ENCODE measurements at places on chromosomes 3 and 15.

DNA sequence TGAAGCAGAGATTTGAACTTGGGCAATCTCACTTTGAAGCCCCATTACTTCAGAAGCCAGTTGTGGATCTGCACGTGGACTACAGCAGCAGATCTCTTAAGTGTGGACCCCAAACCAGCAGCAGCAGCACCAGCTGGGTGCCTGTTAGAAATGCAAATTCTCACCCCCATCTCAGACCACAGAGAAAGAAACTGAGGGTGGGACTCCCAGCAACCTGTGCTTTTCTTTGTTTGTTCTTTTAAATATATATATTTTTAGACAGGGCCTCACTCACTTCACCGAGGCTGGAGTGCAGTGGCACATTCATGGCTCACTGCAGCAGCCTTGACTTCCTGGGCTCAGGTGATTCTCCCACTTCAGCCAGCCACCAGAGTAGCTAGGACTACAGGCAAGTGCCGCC, 53.2 kb downstream of the SLTM start:
- no peak for DNase-seq

GRCh38 chr3:46065294-46065705, 38.0 kb upstream of the XCR1 start:
- DNase-seq, result peak; percentile 76

GRCh38 chr3:65338571-65338970, 650.8 kb upstream of the ADAMTS9 start:
- no peak for DNase-seq

DNA sequence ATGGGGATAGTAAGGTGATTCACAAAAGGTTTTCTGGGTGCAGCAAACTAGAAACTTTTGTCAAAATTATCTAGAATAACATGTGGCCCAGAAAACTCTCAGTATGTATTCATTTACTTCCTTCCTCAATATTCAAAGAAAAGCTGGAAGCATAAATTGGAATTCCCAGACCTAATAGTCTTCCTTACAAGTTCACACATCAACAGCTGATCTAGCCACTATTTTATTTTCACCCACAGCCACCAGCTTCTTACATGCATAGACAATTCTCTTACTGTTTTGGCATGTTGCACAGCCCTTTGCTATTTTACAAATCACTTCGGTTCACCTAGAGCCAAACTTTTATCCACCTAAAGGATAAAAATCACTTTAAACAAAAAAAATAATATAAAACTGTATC, 647.8 kb upstream of the CCDC54 start:
- DNase-seq, result no peak

DNA sequence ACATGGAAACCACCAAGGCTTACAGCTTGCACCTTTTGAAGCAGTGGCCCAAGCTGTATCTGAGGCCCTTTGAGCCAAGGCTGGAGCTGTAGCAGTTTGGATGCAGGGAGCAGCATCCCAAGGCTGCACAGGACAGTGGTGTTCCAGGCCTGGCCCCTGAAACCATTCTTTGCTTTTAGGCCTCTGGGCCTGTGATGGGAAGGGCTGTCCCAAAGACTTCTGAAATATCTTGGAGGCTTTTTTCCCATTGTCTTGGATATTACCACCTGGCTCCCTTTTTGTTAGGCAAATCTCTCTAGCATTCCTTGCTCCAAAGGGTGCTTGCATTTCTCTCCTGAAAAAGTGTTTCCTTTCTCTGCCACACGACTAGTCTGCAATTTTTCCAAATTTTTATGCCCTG, 302.8 kb upstream of the MDFIC2 start:
- no peak for DNase-seq

DNA sequence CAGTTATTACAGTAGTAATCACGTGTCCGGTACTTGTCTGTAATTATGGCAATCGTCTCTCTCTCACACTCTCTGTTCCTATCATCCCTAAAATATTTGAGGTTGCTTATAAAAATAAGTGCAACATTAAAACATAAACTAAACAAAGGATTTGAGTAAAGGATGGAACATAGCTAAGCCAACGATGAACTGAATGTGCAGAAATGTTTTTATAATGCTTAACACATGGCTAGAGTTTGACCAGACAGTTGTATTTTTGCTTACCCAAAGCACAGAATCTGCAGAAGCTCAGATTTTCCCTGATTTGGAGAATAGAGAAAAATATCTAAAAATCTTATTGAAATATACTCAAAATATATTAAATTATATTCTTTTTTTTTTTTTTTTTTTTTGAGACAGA, 1030.9 kb downstream of the NAALADL2 start:
- DNase-seq, result no peak

- DNase-seq, result no peak
These were observed 71.8 kb downstream of the TMEM44 start for GRCh38 chr3:194561306-194561974.

DNA sequence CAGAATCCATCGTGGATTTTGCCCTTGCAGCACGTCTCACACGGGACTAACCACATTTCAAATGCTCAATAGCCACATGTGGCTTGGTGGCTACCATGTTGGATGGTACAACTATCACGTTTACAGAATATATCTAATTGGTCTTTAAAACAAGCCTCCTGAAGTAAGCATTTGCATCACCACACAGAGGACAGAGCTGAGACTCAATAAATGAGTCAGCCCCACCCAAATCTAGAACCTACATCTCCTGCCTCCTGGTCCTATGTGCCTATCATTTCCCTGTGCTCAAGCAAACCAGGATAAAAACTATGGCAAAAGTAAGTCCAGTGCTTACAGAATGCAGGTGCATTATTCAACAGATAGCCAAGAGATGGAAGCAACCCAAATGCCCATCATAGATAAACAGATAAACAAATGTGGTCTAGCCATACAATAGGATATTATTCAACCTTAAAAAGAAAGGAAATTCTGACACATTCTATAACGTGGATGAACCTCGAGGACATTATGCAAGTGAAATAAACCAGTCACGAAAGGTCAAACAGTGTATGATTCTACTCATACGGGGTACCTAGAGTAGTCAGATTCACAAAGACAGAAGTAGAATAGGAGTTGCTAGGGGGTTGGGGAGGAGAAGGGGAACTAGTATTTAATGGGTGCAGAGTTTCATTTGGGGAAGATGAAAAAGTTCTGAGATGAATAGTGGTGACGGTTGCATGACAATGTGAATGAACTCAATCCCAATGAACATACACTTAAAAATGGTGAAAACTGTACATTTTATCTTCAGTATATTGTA, 43.9 kb downstream of the SRGAP3 start:
- DNase-seq, result no peak

- DNase-seq, result no peak
These were observed 16.2 kb upstream of the DUT start for GRCh38 chr15:48315041-48315440.

DNA sequence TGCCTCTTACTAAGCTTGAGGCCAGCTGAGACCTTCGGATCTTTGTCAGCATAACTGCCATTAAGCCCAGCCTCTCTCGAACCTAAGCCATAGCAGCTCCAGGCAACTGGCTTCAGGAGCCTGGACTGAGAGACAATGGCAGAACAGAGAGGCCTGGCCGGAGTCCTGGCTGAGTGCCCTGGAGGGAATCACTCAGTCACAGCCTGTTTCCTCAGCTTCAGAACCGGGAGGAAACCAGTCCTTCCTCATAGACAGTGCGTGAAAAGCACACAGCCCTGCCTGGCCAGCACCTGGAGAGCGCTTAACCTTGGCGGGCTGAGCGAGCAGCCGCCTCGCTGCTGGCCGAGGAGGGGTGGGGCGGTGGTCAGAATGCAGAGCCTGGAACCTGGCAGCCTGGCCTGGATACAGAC, 21.6 kb downstream of the RNU5B-1 start:
- no peak for DNase-seq

GRCh38 chr3:53074366-53074696, 28.5 kb upstream of the SFMBT1 start:
- no peak for DNase-seq

- DNase-seq, result no peak
These were observed 1.0 kb downstream of the LPP start for GRCh38 chr3:188154809-188155574.

- no peak for DNase-seq
These were observed 54.9 kb downstream of the ANP32A start for GRCh38 chr15:68765602-68766368.

DNA sequence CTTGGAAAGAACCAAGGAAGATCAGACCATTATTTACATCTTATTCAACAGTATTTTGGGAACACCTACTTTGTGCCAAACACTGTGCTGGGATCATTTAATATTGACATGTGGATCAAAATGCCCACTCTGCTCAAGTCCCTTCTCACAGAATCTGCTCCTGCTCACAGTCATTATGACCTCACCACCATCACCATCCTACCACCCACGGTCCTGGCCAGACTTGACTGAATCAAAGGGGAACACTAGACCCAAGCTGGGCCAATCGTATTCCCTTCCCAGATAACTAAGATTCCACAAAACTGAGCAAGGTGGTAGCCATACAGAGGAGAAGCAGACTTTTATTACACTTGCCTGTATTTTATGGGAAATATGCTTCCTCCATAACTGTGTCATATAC, 3.4 kb upstream of the CEP152 start:
- no peak for DNase-seq

DNA sequence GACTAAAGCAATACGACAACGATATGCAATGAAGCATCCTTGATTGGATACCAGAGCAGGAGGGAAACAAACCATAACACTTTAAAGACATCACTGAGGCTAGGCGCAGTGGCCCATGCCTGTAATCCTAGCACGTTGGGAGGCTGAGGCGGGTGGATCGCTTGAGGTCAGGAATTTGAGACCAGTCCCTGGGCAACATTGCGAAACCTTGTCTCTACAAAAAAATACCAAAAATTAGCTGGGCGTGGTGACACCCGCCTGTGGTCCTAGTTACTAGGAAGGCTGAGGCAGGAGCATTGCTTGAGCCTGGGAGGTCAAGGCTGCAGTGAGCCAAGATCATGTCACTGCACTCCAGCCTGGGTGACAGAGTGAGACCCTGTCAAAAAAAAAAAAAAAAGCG, 33.9 kb upstream of the BHLHE40 start:
- no peak for DNase-seq

DNA sequence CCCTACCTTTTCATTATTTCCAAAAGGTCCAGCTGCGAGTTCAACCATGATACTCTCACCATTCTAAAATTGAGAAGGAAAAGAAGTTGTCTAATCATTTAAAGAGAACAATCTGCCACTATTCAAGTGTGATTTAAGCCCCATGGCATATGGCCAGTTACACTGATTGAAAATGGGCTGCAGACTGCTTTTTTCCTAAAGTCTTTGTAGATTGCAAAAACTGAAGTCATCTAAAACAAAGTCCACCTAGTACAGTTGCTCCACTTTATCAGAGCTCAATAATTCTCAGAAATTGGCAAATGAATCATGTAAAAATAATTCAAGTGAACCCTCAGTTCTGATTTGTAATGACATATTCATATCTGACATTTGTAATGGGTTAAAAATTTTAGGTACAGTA, 39.2 kb downstream of the SPPL2A start:
- DNase-seq, result no peak

GRCh38 chr3:197564097-197564843, 8.5 kb upstream of the BDH1 start:
- no peak for DNase-seq

DNA sequence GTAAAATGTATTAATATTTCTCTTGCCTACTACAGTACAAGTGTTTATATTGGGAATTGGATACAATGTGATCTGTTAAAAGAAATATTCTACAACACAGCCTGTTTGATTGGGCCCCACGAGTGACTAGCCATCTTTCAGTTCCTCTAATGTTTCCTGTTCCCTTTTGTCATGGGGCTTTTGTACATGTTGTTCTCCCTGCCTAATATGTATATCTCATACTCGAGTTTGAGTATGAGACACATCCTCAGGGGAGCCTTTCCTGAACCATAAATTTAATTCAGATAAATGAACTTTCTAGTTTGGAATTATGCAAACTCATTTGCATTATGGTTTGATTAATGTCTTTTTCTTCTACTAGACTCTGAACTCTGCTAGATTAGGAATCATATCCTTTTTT, 65.5 kb downstream of the MEF2A start:
- no peak for DNase-seq

DNA sequence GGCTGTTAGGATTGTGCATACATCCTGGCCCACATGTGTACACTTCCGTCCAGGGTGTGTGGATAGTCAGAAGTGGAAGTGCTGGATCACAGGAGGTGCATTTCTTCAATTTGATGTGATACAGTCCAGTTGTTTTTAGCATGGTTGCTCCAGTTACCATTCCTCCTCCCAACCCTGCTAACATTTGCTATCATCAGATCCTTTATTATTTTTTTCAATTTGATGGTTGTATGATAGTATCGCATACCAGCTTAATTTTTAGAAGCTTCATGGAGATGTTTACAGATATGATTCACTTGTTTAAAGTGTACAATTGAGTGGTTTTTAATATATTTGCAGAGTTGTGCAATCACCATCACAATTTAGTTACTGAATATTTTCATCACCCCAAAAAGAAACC, 202.7 kb downstream of the ITPR1 start:
- no peak for DNase-seq

DNA sequence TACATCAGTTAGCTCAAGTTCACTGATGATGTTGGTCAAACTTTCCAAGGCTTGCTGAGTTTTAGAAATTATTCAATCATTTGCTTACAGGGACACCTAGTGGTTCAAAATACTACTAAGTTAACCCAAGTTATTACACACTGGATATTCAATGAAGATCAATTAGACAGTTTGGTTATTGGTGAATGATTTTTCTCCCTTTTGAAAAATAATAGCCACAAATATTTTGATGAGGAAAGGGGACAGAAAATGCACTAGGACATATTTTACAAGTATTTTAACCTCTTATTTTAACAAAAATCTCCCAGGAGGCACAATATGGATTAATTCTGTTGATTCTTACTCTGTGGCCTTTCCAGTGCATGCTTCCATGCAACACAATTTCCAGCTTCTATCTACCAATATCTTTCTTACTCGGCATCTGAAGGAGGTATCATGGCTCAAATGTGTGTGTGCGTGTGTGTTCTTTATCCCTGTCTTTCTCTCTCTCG, 20.1 kb upstream of the GOLGA6L2 start:
- no peak for DNase-seq

DNA sequence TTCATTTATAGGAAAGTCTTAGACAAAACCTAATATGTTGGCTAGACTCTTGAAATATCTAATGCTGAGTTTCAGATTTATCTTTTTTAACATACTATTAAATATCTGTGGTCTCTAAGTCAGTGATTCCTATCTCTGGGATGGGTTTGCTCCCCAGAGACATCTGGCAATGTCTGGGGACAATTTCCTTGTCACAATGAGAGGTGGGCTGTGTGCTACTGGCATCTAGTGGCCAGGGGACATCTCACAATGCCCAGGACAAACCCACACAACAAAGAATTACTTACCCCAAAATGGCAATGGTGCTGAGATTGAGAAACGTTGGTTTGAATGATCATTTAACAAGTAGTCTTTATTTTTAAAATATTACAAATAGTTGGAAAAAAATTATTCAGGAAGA, 602.1 kb downstream of the MAGI1 start:
- no peak for DNase-seq

- DNase-seq, result no peak
These were observed 22.7 kb downstream of the DHX30 start for GRCh38 chr3:47825590-47825989.
